ENCODE measurements at places on chromosomes 2 and 18.

- no peak for DNase-seq
Measured at GRCh38 chr2:118065015-118065706, 23.1 kb upstream of the INSIG2 start.

DNA sequence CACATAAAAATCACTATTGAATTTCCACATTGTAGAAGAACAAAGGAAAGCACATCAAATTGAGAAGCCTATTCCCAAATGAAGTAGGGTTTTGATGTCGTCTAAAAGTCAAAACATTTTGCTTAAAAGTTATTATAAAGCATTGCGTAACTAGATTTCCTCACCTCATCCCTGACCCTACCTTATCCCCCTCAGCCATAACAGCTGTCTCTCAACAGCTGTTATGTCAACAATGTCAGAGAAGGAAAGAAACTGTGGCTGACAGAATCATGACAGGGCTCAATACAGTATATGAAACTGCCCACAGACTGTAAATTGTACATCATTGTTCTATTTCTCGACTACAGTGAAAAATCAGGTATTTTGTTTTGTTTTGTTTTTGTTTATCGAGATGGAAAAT, 63.0 kb upstream of the ACVR1C start:
- DNase-seq = no peak

- no peak for DNase-seq
Measured at GRCh38 chr2:47798631-47799030, 15.7 kb downstream of the MSH6 start.

GRCh38 chr2:39663187-39663930, 2.4 kb upstream of the TMEM178A start:
- no peak for DNase-seq

DNA sequence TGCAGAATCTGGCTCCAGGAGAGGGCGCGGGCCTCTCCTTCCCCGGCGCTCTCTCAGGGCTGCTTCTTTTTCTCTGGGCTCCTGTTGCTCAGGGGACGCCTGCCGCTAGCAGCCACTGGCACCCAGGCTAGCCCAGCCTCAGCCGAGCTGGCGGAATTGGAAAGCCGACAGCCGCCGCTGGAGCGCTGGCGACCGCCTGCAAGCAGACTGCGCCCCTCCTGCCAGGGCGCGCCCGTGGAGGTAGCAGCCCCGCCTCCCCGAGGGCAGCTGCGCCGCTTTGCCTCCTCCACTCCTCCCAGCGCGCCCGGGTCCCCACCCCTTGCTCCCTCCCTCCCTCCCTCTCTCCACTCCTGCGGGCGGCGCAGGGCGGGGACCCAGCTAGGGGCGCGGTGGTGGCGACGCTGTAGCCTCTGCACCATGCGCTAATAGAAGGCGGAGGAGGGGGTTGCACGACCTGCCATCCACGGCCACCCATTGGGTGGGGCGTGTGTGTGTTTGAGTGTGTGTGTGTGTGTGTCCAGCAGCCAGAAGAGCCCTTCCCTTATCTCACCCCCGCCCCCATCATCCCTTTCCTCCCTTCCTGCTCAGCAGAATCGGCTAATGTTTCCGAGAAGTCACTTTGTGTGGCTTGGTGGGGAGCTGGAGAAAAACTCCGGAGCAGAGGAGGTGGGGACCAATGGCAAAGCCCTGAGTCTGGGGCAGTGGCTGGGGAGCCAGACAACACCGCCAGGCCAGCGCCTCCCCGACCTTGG, at the start of gene SCN9A:
Gene SCN9A, minus strand, starts transcription at position 209 of the 752 bp plus-strand sequence. CDS start 64,188 bp downstream, outside the sequence.
- DNase-seq = no peak

DNA sequence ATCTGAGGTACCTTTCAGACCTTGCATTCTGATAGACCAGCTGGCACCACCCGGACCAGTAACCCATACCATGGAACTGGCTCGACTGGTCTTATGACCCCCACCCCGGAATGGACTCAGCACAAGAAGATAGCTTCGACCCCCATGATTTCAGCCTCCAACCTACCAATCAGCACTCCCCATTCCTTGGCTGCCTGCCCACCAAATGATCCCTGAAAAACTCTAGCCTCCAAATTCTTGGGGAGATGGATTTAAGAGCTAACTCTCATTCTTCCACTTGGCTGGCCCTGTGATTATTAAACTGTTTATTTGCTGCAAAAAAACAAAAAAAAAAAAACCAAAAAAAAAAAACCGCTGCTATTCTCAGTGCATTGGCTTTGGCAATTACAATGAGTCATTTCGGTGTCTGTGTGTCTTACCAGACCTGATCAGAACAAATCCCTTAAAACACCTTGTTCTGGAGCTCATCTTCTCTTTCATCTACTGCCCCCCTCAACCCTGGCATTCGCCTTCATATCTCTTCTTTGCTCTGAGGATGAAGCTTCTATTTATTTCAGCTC, 60.1 kb upstream of the KIF5C start:
- DNase-seq = no peak

DNA sequence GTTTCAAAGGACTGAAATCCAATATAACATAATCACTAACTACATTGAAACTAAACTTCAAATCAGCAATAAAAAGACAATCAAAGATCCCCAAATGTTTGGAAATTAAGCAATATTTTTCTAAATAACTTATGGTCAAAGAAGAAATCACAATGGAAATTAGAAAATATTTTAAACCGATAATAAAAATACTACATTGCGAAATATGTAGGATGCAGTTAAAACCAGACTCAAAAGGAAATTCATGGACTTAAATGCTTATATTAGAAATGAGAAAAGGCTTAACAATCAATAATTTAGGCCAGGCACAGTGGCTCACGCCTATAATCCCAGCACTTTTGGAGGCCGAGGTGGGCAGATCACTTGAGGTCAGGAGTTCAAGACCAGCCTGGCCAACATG, 79.0 kb upstream of the HAAO start:
- no peak for DNase-seq

DNA sequence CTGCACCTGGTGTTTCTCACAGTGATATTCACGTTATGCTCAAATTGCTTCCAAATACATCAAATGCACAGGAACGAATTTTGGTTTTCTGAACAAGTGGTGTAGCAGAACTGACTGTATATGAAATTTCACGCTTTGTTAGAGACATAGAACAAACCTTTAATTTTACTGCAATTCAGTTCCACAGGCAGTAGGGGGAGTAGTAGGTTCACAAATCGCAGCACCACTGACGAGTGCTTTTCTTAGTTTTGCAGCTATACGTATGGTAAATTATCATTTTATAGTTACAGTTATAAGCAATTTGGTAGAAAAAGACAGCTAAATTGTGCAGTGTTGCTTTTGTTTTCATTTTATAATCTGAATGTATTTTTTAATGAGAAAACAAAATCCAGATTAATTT, 113.3 kb downstream of the KIAA1328 start:
- DNase-seq = no peak

- no peak for DNase-seq
Measured at GRCh38 chr18:78457011-78457410, 522.6 kb upstream of the SALL3 start.

DNA sequence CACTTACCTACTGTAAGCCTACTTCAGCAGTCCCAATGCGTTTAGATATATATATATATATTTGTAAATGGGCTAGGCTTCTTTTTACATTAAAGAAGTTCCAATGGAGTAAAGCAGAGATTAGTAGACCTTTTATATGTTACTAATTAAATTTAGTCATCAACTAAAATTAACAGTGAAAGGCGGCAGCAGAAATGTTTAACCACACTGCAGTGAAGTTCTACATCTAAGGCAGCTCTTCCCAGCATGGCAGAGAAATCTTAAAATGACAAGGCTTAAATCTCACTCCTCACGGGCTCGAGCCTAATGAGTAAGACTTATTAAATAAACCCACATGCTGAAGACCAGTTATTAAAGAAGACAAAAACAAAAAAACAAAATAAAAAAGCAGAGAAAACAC, 19.1 kb upstream of the KANSL1L start:
- no peak for DNase-seq

DNA sequence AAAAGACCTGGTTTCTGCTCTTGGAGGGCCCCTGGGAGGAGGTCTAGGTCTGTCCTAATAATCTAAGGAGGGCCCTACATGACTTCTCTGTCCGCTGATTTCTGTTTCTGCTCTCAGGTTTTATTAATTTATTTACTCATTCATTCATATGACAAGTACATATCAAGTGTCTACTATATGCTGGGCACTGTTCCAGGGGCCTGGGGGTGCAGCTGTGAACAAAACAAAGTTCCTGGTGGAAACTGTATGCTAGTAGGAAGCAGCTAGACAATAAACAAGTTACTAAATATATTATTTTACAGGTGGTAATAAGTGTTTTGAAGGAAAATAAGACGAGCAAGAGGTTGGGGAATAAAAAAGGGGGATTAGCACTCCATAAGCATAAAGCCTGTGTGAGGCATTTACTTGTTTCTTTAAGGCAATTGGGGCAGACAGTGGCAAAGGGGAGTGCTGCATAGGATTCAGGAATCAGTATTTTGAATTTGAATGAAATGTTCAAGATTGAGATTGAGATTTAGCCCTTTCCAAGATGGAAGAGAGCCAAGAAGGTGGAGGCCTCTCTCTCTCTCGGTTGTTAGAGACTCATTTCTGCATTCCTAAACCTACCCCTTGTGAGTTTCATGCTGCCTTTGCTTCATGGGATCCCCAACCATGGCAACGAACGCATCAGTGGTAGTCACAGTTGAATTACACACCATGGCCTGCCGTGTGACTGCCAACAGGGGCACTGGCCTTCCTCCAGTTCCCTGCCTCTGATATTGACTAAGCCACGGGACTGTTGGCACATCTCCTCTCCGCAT, 28.3 kb downstream of the DRC1 start:
- no peak for DNase-seq

DNA sequence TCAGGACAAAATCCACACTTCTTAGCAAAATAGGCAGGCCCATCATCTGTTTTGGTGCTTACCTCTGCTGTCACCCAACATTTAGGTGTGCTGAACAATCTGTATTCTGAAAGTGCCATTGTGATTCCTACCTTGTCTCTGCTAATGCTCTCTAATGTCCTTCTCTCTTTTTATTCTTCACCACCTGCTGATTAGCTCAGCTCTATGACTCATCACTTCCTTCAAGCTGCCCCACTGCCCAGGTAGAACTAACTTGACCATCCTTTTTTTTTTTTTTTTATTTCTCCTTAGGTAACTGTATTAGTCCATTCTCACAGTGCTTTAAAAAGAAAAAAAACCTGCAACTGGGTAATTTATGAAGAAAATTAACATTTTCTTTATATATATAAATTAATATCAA, 478.7 kb upstream of the POU3F3 start:
- no peak for DNase-seq

- no peak for DNase-seq
Measured at GRCh38 chr2:143840601-143841000, 679.3 kb downstream of the ZEB2 start.

- DNase-seq = no peak
Measured at GRCh38 chr2:178949584-178949983, 100.4 kb downstream of the CCDC141 start.

GRCh38 chr2:129276978-129277584, 702.4 kb upstream of the RAB6C start:
- DNase-seq = no peak

DNA sequence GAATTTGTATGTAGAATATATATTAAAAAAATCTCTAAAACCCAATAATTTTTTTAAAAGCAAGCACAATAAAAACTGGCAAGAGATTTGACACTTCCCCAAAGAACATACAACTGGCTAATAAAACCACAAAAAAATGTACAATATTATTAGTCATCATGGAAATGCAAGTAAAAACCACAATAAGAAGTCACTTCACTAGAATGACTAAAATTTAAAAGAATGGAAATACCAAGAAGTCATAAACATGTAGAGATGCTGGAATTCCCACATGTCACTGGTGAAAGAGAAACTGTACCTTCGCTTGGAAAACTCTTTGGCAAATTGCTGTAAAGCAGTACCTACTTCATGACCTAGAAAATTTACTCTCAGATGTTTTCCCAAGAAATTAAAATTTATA, 43.4 kb upstream of the KYNU start:
- no peak for DNase-seq

DNA sequence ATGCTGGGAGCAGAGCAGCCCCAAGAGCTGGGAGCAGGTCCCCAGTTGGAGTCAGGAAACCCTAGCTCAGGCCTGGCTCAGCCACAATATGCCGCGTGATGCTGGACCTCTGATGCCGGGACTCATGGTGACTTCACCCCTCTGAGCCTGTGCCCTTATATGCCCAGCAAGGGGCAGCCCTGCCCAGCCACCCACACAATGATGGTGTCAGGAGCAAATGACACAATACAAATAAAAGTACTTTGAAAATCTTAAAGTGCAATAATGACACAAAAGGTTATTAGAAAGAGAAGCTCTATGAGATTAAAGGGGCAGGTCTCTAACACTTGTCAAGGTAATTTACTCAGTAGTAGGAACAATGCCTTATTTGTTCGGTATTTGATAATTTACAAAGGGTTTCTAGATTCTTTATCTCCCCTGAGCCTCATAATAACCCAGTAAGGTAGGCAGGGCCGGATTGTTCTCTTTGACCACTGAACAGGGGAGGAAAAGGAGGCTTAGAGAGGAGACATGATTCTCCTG, 18.3 kb upstream of the KIF3C start:
- DNase-seq = no peak

- no peak for DNase-seq
Measured at GRCh38 chr2:133432778-133433177, 135.5 kb downstream of the NCKAP5 start.

- DNase-seq = no peak
Measured at GRCh38 chr2:60533101-60534051, 20.1 kb downstream of the BCL11A start.

DNA sequence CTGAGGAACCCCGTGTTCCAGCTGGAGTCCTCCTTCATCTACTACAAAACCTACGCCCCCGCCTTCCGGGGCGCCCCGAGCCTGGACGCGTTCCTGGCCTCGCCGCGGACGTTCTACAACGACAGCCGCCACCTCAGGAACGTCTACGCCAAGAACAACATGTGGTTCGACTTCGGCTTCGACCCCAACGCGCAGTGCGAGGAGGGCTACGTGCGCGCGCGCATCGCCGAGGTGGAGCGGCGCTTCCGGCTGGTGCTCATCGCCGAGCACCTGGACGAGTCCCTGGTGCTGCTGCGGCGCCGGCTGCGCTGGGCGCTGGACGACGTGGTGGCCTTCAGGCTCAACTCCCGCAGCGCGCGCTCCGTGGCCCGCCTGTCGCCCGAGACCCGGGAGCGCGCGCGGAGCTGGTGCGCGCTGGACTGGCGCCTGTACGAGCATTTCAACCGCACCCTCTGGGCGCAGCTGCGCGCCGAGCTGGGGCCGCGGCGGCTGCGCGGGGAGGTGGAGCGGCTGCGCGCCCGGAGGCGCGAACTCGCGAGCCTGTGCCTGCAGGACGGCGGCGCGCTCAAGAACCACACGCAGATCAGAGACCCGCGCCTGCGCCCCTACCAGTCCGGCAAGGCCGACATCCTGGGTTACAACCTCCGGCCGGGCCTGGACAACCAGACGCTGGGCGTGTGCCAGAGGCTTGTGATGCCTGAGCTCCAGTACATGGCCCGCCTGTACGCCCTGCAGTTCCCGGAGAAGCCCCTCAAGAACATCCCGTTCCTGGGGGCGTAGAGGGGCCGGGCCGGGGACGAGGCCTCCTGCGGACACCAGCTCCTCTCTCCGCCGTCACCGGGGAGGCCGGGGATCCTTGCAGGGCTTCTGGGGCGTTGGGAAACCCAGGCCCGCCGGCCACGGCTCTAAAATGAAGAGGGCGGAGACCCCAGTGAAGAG, 5.3 kb upstream of the NEU4 start:
- no peak for DNase-seq

Data from NK-92 treated with Interleukin-12 subunit alpha and Interleukin-12 subunit beta, amount 100 ng/mL, for 24 hours (cell line).